ENCODE measurements at places on chromosomes 2 and 18.

- no peak for DNase-seq
These were observed 7.7 kb downstream of the RNF149 start for GRCh38 chr2:101300836-101301235.

DNA sequence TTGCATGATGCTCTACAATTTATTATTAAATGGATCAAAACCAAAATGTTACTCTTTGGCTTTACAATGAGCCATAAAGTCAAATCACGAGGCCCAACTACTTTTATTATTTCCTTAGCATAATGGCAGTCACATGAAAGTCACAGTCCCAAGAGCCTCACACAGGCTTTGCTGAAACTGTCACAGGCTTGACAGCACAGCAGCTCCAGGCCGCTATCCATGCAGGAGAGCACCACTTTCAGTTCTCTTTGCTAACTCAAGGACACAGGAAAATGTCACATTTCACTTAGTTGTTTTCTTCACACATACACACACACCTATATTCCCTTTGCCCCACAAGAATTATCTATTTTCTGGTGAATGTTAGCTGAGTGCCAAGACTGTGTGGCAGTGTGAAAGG, 11.1 kb upstream of the MSGN1 start:
- DNase-seq = no peak

GRCh38 chr2:20682167-20682920, 15.4 kb downstream of the GDF7 start:
- no peak for DNase-seq

DNA sequence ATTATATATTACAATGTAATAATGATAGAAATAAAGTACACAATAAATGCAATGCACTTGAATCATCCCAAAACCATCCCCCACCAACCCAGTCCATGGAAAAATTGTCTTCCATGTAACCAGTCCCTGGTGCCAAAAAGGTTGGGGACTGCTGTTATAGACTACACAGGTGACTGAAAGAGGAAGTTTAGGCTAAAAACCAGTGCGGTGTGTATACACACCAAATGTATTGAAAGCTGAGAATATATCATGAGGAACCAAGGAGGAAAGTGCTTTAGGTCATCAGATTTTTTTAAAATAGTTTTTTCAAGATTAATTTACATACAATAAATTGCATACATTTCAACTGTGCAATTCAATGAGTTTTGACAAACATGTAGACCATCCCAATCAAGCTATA, 20.5 kb upstream of the C1D start:
- DNase-seq = no peak

DNA sequence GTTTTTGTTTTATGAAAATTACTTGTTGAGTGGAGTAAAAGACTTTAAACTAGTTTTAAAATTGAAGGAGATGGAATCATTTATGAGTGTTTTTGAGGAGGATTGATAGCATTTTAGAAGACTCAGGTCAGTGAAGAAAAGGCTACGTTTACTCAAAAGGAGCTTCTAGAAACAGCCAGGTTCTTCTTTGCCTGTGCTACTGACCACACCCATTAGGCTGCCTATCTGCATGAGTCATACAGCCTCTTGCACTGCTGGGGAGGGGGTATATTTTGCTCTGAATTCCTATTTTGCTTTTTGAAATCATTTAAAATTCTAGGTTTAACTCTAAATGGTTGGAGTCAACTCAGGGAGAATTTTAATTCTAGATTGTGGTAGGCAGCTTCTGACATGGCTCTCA, 22.3 kb downstream of the EFEMP1 start:
- DNase-seq = no peak

- no peak for DNase-seq
These were observed 493.0 kb upstream of the CNTNAP5 start for GRCh38 chr2:123532126-123532525.

DNA sequence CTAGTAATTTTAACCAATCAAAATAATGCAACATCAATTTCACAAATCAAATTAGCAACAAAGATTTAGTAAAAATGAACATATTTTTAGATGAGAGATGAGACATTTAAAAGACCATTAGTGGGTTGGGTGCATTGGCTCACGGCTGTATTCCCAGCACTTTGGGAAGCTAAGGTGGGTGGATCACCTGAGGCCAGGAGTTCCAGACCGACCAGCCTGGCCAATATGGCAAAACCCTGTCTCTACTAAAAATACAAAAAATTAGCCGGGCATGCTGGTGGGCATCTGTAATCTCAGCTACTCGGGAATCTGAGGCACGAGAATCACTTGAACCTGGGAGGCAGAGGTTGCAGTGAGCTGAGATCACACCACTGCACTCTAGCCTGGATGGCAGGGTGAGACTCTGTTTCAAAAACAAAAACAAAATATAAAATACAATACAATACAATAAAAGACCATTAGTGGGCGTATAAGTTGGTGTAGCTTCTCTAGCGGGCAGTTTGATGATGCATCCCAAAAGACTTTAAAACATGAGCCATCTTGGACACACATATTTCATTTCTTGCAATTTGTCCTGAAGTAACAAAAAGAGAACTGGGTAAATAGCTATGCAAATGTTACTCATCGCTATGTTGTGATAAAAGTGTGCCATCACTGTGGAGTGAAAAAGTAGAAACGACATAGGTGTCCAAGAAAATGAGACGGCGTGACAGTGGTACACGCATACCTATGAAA, 101.8 kb downstream of the COL6A3 start:
- no peak for DNase-seq

GRCh38 chr18:75323821-75324585, 103.5 kb downstream of the SMIM21 start:
- DNase-seq = no peak

DNA sequence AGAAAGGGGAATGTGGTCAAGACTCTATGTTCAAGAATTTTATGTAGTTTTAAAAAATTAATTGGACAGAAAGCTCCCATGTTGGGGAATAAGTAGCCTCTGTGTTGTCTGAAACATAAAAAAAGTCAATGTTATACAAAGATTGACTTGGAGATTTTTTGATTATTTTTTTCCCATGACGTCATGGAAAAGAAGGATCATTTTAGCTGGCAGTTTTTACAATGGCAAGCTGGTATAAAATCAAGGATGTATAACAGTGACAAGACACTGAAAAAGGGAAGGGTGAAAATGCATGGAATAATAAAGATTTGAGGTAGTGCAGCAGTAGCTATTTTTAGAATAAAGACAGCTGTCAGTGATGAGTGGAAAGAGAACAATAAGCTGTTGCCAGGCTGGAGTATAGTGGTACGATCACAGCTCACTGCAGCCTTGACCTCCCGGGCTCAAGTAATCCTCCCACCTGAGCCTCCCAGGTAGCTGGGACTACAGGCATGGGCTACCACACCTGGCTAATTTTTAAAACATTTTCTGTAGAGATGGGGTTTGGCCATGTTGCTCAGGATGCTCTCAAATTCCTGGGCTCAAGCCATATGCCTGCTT, 9.2 kb downstream of the SLC39A10 start:
- no peak for DNase-seq

Data from GM19239 (cell line).